ENCODE measurements at places on chromosomes 1 and 21. TPM values are rescaled to one million over a fixed set of nuclear protein-coding genes. Genes with fewer than 3 reads are reported as not detected.

DNA sequence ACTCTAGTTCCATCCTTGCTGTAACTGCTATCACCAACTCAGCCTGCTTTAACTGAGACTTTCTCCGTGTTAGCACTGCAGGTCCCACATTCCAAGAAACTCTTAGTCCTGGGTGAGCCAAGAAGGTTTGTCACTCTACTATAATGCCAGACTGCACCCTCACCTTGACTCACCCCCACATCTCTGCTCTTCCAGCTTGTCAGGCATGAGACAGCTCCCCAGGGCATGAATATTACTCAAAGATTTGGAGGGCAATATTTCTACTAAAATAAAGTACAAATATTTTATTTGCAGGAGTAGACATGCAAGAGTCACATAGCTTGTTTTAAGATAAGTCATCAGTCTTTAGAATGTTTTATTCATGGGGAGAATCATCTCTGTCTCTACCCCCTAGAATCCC is 110.2 kb downstream of the MATN1 start:
- H3K27me3 ChIP-seq = peaks cover 45% of the 10 kb centered on the region
- no peaks in the 10 kb centered on the region for H3K4me1 ChIP-seq
- no peak overlapping the region for H3K27ac ChIP-seq
- no peak overlapping the region for H3K4me3 ChIP-seq
- DNase-seq = no peak

GCSAML gene
- not detected for total RNA-seq

ARHGAP30 gene
- 1.4 TPM for total RNA-seq

- H3K4me3 ChIP-seq = no peak overlapping the region
- no peak overlapping the region for H3K27ac ChIP-seq
- no peaks in the 10 kb centered on the region for H3K36me3 ChIP-seq
- H3K27me3 ChIP-seq = no peaks in the 10 kb centered on the region
Observed at GRCh38 chr1:61046434-61046833, 35.9 kb upstream of the NFIA start.

DNA sequence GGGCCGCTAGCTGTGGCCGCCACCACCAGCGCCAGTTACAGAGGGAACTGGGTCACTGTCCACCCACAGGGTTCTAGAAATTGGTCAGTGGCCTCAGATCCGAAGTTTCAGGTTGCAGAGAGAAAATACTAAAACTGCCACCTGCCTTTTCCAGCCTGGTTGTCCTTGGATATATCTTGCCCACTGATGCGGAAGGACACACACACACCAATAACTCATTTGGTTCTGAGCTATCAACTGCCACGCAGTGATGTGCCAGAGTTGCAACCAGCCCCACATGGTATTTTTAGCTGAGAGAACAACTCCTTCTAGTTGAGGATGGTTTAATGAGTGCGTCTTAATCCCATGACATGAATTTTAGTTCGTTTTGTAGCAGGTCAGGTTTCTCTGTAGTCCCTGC is 68.1 kb downstream of the SH3BGR start:
- H3K36me3 ChIP-seq = peaks cover 3% of the 10 kb centered on the region
- H3K27me3 ChIP-seq = no peaks in the 10 kb centered on the region

CLIC6 gene
- total RNA-seq = 1.7 TPM

DNA sequence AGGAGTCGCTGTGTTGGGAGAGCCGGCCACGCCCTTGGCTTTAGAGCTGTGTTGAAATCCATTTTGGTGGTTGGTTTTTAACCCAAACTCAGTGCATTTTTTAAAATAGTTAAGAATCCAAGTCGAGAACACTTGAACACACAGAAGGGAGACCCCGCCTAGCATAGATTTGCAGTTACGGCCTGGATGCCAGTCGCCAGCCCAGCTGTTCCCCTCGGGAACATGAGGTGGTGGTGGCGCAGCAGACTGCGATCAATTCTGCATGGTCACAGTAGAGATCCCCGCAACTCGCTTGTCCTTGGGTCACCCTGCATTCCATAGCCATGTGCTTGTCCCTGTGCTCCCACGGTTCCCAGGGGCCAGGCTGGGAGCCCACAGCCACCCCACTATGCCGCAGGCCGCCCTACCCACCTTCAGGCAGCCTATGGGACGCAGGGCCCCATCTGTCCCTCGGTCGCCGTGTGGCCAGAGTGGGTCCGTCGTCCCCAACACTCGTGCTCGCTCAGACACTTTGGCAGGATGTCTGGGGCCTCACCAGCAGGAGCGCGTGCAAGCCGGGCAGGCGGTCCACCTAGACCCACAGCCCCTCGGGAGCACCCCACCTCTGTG is 4.7 kb downstream of the C1orf35 start:
- peaks cover 38% of the 10 kb centered on the region for H3K36me3 ChIP-seq
- H3K4me1 ChIP-seq = peaks cover 9% of the 10 kb centered on the region
- no peaks in the 10 kb centered on the region for H3K27me3 ChIP-seq
- no peak for DNase-seq

DNA sequence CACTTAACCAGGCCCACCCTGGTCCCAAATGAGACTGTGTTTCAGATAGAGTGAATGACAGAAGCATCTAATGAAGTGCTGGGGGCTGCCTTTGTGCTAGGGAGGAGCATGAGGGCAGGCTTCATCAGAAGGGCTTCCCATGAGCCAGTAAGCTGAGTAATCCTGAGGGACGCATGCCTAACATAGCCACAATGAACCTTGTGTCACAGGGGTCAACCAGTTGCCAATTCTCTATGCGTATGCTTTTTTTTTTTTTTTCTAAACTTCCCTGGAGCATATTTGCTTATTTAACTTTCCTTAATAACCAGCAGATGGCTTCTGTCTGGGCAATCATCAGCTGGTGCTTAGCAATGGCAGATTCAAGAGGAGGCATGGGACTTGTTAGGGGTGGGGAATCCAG is 25.5 kb upstream of the CYP2J2 start:
- H3K4me3 ChIP-seq = no peak overlapping the region
- H3K36me3 ChIP-seq = no peaks in the 10 kb centered on the region
- H3K4me1 ChIP-seq = peaks cover 2% of the 10 kb centered on the region
- no peak overlapping the region for H3K27ac ChIP-seq
- DNase-seq = no peak

GRCh38 chr1:62841587-62842169 is 57.7 kb downstream of the ATG4C start:
- no peaks in the 10 kb centered on the region for H3K4me1 ChIP-seq
- no peaks in the 10 kb centered on the region for H3K27me3 ChIP-seq
- H3K36me3 ChIP-seq = peaks cover 2% of the 10 kb centered on the region
- no peak for DNase-seq

PKN2 gene
- 63.4 TPM for total RNA-seq

FAM76A gene
- total RNA-seq = 12.4 TPM

DNA sequence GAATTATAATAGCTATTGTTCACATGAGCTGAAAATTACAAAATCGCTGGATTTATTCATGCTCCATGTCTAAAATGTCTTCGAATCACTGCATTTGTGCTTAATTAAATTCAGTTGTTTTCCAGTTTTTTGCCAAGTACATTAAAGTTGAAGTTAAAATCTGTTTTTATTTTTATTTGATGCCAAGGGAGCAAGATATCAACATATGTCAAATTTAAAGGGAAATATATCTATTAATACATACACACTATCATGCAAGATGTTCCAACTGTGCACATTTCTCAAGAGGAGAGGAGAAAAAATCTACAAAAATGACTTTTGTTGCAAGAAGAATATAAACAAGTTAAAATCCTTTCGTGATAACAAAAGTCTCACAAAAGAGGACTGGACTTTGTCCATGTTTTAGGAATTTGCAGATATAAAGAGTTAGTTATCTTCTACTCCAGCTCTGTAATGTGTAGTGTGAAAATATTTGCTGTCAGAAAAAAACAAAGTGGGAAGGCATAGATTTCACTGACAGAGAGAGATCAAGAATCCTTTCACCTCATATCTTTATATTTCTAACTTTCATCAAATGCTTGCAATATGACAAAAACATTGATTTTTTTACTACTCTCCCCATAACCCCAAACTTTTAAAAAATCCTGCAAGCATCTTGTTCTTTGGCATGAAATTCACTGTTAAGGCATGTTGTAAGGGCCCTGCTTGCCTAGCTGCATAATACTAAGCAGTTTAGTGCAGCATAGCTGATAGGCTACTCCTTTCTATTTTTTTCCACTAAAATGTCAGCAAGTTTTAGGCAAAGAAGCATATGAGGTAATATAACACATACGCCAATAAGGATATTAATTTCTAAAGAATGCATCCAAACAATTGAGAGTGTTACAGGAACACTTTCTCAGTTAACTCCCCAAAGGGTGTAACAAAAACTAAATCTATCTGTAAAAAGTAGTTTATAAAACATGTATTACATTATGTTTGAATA is 340.2 kb upstream of the ADAMTS5 start:
- no peaks in the 10 kb centered on the region for H3K27me3 ChIP-seq
- peak overlapping the region; percentile 39 for H3K27ac ChIP-seq
- H3K4me3 ChIP-seq = no peak overlapping the region
- DNase-seq = no peak

- no peaks in the 10 kb centered on the region for H3K27me3 ChIP-seq
- no peak for DNase-seq
- peaks cover 38% of the 10 kb centered on the region for H3K36me3 ChIP-seq
Observed at GRCh38 chr1:32861904-32862695, 8.6 kb downstream of the FNDC5 start.

SYT6 gene
- 0.29 TPM for total RNA-seq

- no peak for DNase-seq
- H3K4me3 ChIP-seq = no peak overlapping the region
- no peak overlapping the region for H3K27ac ChIP-seq
Observed at GRCh38 chr1:101003012-101003650, 22.5 kb downstream of the DPH5 start.

RIPPLY3 gene
- total RNA-seq = 0.54 TPM

NID1 gene
- 45.5 TPM for total RNA-seq

DCDC2B gene
- not detected for total RNA-seq

- peaks cover 3% of the 10 kb centered on the region for H3K4me1 ChIP-seq
- no peak overlapping the region for H3K4me3 ChIP-seq
- no peaks in the 10 kb centered on the region for H3K27me3 ChIP-seq
- H3K36me3 ChIP-seq = no peaks in the 10 kb centered on the region
- no peak overlapping the region for H3K27ac ChIP-seq
Observed at GRCh38 chr1:162229549-162229948, 147.1 kb downstream of the SPATA46 start.

BROX gene
- total RNA-seq = 31.3 TPM

DNA sequence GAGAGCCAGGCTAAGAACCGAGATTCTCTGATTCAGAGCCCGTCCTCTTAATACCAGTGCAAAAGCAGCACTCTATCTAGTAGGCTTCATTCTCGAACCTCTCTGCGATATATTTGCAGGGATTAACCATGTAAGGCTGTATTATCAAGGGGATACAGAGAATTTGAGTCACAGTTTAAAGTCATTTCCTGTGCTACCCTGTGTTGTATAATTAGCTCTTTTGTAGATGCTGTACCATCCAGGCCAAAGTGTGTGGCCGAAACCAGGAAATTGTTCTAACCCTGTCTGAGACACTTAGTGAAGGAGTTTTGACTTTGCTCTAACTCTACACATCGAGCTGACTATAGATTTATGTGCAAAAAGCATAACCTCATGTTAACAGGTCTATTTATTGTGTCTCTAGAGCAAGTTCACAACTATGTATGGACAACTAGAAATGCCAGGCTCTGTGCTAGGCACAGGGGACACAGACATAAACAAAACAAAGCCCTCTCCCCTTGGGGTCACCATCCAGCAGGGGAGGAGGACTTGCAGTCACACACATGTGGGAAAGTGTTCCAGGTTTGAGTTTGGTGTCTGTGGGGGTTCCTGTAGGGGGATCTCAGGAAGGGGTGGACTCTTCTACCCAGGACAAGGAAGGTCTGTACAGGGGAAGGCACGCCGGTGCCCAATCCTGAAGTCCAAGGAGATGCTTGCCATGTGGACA is 182.2 kb downstream of the DHRS3 start:
- H3K4me3 ChIP-seq = no peak overlapping the region
- H3K36me3 ChIP-seq = peaks cover 29% of the 10 kb centered on the region
- no peak for DNase-seq
- no peaks in the 10 kb centered on the region for H3K27me3 ChIP-seq

- peaks cover 32% of the 10 kb centered on the region for H3K27me3 ChIP-seq
- H3K36me3 ChIP-seq = no peaks in the 10 kb centered on the region
- no peak for DNase-seq
- no peak overlapping the region for H3K27ac ChIP-seq
- peaks cover 21% of the 10 kb centered on the region for H3K4me1 ChIP-seq
- no peak overlapping the region for H3K4me3 ChIP-seq
Observed at GRCh38 chr1:15406614-15407559, 2.8 kb upstream of the EFHD2 start.

DNA sequence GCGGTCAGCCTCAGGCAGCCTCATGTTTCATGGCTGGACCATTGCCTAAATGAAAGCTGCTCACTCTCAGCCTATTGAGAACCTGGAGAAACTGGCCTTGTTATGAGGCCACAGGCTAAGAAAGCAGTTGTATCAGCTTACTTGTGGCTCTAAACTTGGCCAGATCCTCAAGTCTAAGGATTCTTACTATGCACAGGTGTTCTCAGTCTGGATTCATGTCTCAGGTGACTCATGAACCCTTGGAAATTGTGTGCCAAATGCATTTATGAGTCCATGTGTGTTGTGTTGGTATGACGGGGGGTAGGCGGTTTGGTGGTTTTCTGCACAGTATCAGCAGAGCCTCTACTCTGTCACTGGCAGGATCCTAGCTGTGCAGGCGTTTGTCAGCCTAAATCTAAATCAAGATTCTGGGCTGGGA is 90.4 kb downstream of the ROR1 start:
- no peak for DNase-seq
- no peaks in the 10 kb centered on the region for H3K27me3 ChIP-seq
- H3K4me3 ChIP-seq = no peak overlapping the region

- DNase-seq = peak; percentile 52
- peak within 1 kb of the TSS; percentile 87 for H3K27ac ChIP-seq
- H3K36me3 ChIP-seq = peaks cover 4% of the 10 kb centered on the region
- peak within 1 kb of the TSS; percentile 93 for H3K4me3 ChIP-seq
- peaks cover 13% of the 10 kb centered on the region for H3K27me3 ChIP-seq
Observed at GRCh38 chr1:48776393-48777218, at the start of gene BEND5. BEND5 (minus strand) TSS chr1:48776891; CDS start chr1:48776831, 60 bp downstream.

- H3K27ac ChIP-seq = no peak overlapping the region
- no peaks in the 10 kb centered on the region for H3K36me3 ChIP-seq
- no peak for DNase-seq
- H3K27me3 ChIP-seq = no peaks in the 10 kb centered on the region
- H3K4me1 ChIP-seq = peaks cover 23% of the 10 kb centered on the region
- H3K4me3 ChIP-seq = no peak overlapping the region
Observed at GRCh38 chr1:204591473-204592090, 75.4 kb downstream of the MDM4 start.

- no peaks in the 10 kb centered on the region for H3K27me3 ChIP-seq
- peak overlapping the region; percentile 91 for H3K27ac ChIP-seq
- no peaks in the 10 kb centered on the region for H3K36me3 ChIP-seq
Observed at GRCh38 chr1:119674111-119674526, 26.1 kb upstream of the ZNF697 start.

HHIPL2 gene
- 0.97 TPM for total RNA-seq

- H3K27ac ChIP-seq = no peak overlapping the region
- no peak overlapping the region for H3K4me3 ChIP-seq
- no peak for DNase-seq
- H3K27me3 ChIP-seq = peaks cover 82% of the 10 kb centered on the region
- H3K4me1 ChIP-seq = peaks cover 3% of the 10 kb centered on the region
Observed at GRCh38 chr1:110677526-110677925, 2.8 kb upstream of the KCNA3 start.

DNA sequence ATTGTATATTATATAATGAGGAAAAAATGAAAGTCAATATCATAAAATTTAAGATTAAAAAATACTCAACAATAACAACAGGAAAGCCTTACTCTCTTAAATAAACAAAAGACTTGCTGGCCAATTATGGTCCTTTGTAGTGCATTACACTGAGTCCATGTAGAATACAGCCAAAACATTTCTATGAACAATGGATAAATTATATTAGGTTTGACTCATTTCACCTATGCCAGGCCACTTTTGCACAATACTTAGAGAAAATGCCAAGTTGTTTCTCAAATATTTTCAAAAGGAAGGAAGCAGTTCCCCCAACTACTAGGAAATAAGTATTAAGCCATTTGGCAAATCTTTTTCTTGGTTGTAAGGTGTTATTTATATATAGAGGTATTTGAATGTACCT is 19.8 kb upstream of the UCK2 start:
- no peaks in the 10 kb centered on the region for H3K36me3 ChIP-seq
- H3K27ac ChIP-seq = no peak overlapping the region
- no peaks in the 10 kb centered on the region for H3K4me1 ChIP-seq

Data from mesothelial cell of epicardium (in vitro differentiated cells).